ENCODE measurements at places on chromosomes 4 and X. TPM values are rescaled to one million over a fixed set of nuclear protein-coding genes. Genes with fewer than 3 reads are reported as not detected.

The CLDN22 gene
- not detected for total RNA-seq

DNA sequence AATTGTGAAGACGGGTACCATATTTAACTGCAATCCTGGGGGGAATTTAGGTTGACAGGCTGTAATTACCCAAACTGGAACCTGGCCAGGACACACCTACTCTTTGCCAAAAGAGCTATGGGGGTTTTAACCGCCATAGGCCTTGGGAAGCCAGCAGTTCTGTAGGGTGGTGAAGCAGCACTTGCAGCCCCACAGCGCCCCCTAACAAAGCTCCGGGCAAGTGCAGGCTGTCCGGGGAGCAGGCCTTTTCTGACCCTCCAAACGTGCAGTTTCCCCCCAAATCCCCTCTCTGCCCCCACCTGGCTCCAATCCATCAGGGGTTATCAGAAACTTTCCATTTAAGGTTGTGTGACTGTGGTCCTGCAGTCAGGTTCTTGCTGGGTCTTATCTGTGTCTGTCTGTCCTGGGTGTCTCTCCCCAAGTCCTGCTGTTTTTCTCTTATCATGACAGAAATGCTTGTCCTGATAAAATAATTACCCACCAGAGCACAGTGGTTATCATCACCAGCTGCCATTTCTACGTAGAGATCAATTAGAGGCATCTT is 350.9 kb downstream of the MID1IP1 start:
- H3K4me1 ChIP-seq: peaks cover 5% of the 10 kb centered on the region
- H3K4me3 ChIP-seq: no peak overlapping the region
- no peaks in the 10 kb centered on the region for H3K36me3 ChIP-seq
- DNase-seq: no peak

- H3K4me1 ChIP-seq: no peaks in the 10 kb centered on the region
- no peaks in the 10 kb centered on the region for H3K36me3 ChIP-seq
- no peak overlapping the region for H3K4me3 ChIP-seq
- no peaks in the 10 kb centered on the region for H3K27me3 ChIP-seq
Observed at GRCh38 chr4:99447079-99447478, 11.9 kb upstream of the ADH7 start.

The SSX2B gene
- not detected for total RNA-seq

DNA sequence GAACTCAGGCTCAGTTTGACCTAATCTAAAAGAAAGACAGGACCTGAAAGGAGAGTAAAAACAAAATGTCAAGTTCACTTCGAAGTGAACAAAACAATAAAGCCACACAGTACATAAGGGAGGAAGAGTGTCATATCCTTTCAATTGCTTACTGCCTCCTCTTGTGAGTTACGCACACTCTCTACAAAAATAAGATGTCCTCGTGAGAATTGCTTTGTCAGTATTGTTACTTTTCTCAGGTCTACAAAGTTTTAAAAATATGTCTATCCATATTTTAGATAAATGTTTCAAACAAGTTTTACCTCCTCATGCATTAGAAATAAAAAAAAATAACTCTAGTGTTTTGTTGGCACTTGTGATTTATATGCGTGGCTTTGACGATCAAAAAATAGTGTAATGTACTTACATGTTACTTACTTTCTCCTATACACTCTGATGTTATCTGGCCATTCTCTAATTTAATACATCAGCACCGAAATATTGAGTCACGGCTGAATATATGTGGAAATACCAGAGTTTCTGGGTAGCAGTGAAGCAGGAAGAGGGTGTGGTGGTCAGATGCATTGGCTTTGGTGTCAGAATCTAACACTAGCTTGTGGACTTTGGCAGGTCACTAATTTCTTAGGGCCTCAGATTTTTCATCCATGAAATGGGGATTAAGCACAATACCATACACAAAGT is 8.1 kb upstream of the MRPL1 start:
- H3K4me1 ChIP-seq: no peaks in the 10 kb centered on the region
- H3K4me3 ChIP-seq: no peak overlapping the region
- no peaks in the 10 kb centered on the region for H3K36me3 ChIP-seq
- H3K27me3 ChIP-seq: no peaks in the 10 kb centered on the region

The P2RY8 gene
- total RNA-seq: 1.2 TPM

The RASSF6 gene
- not detected for total RNA-seq

The PIM2 gene
- 7.9 TPM for total RNA-seq

DNA sequence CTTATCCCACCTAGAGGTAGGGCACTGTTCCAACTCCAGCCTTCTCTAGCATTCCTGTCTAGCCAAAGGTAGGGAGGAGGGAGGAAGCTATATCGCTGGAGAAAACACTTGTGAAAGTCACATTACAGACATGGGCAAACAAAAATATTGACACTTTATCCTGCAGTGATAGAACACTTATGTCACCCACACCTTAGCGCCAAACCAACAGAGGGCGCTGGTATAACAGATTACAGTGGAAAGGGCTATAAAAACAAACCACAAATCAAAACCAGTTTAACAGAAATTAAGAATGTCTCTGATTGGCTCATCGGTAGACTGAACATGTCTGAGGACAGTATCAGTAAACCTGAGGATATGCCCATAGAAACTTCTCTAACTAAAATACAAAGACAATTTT is 451.3 kb downstream of the TLL1 start:
- no peaks in the 10 kb centered on the region for H3K4me1 ChIP-seq
- no peak overlapping the region for H3K4me3 ChIP-seq
- no peaks in the 10 kb centered on the region for H3K27me3 ChIP-seq
- no peaks in the 10 kb centered on the region for H3K36me3 ChIP-seq
- no peak overlapping the region for H3K27ac ChIP-seq
- DNase-seq: no peak

- H3K27ac ChIP-seq: no peak overlapping the region
- H3K4me1 ChIP-seq: peaks cover 12% of the 10 kb centered on the region
- H3K27me3 ChIP-seq: no peaks in the 10 kb centered on the region
- no peak overlapping the region for H3K4me3 ChIP-seq
Observed at GRCh38 chrX:19747652-19748610, 139.5 kb downstream of the SH3KBP1 start.

The AFM gene
- not detected for total RNA-seq

GRCh38 chr4:4862071-4862551 is 2.6 kb downstream of the MSX1 start:
- H3K4me3 ChIP-seq: no peak overlapping the region
- no peak overlapping the region for H3K27ac ChIP-seq
- peaks cover 93% of the 10 kb centered on the region for H3K27me3 ChIP-seq
- peaks cover 17% of the 10 kb centered on the region for H3K4me1 ChIP-seq
- peaks cover 5% of the 10 kb centered on the region for H3K36me3 ChIP-seq

The NMU gene
- not detected for total RNA-seq

- H3K4me3 ChIP-seq: no peak overlapping the region
- H3K27ac ChIP-seq: no peak overlapping the region
- H3K27me3 ChIP-seq: no peaks in the 10 kb centered on the region
- no peak for DNase-seq
- H3K4me1 ChIP-seq: no peaks in the 10 kb centered on the region
Observed at GRCh38 chrX:150844016-150844415, 54.5 kb downstream of the CD99L2 start.

GRCh38 chr4:169634975-169635374 is 14.6 kb downstream of the CLCN3 start:
- DNase-seq: no peak
- H3K27ac ChIP-seq: no peak overlapping the region
- H3K4me1 ChIP-seq: no peaks in the 10 kb centered on the region
- H3K4me3 ChIP-seq: no peak overlapping the region

- H3K36me3 ChIP-seq: no peaks in the 10 kb centered on the region
- H3K27me3 ChIP-seq: no peaks in the 10 kb centered on the region
- no peak overlapping the region for H3K4me3 ChIP-seq
- no peak overlapping the region for H3K27ac ChIP-seq
- DNase-seq: no peak
Observed at GRCh38 chr4:151143162-151143561, 43.7 kb downstream of the RPS3A start.

The SMIM9 gene
- not detected for total RNA-seq

GRCh38 chr4:154609532-154609931 is 2.9 kb downstream of the FGG start:
- no peak overlapping the region for H3K27ac ChIP-seq
- no peak overlapping the region for H3K4me3 ChIP-seq
- H3K27me3 ChIP-seq: no peaks in the 10 kb centered on the region

DNA sequence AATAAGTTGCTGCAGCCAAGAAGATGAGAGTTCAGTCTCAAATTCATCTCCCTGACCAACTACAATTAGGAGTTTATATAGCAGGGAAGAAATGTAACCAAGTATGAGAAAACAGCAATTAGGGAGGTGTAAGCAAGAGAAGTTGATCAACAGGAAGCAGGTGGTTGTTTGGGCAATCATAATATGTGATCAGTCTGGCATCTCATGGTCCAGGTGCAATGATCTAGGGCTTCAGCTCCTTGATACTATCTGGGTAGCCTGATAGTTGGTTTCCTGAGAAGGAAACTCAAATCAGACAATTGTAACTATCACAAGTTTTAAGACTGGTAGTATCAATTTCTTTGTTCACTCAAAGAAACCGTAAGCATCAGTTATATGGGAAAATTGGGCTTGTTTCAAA is 1574.3 kb upstream of the PABPC4L start:
- no peak for DNase-seq
- H3K36me3 ChIP-seq: no peaks in the 10 kb centered on the region
- H3K4me1 ChIP-seq: no peaks in the 10 kb centered on the region
- no peak overlapping the region for H3K4me3 ChIP-seq
- no peaks in the 10 kb centered on the region for H3K27me3 ChIP-seq

GRCh38 chr4:130288576-130288975 is 1192.6 kb downstream of the C4orf33 start:
- H3K27ac ChIP-seq: no peak overlapping the region
- DNase-seq: no peak
- H3K27me3 ChIP-seq: no peaks in the 10 kb centered on the region
- no peaks in the 10 kb centered on the region for H3K4me1 ChIP-seq

The GABRG1 gene
- total RNA-seq: 9.4 TPM

DNA sequence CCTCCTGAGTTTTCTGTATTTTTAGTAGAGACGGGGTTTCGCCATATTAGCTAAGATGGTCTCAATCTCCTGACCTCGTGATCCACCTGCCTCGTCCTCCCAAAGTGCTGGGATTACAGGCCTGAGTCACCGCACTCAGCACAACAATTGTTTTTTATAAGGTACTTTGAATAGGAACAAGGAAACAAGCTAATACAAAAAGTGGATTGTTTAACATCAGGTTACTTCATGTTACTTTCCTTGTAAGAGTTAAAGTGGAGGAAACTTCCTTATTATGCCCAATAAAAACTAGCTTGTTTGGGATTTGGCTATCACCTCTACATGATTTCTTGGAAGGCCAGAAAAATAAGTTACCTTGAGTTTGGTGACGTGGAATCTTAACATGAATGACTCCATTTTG is 698.7 kb downstream of the CCSER1 start:
- H3K4me3 ChIP-seq: no peak overlapping the region
- no peak for DNase-seq
- H3K27ac ChIP-seq: no peak overlapping the region
- H3K36me3 ChIP-seq: no peaks in the 10 kb centered on the region
- no peaks in the 10 kb centered on the region for H3K4me1 ChIP-seq
- no peaks in the 10 kb centered on the region for H3K27me3 ChIP-seq

- H3K4me3 ChIP-seq: no peak overlapping the region
- H3K27me3 ChIP-seq: no peaks in the 10 kb centered on the region
- H3K36me3 ChIP-seq: no peaks in the 10 kb centered on the region
- no peaks in the 10 kb centered on the region for H3K4me1 ChIP-seq
Observed at GRCh38 chrX:11504234-11504633, 161.5 kb downstream of the ARHGAP6 start.

The MAGEA4 gene
- not detected for total RNA-seq

GRCh38 chrX:13051167-13051528 is 6.7 kb upstream of the FAM9C start:
- no peak overlapping the region for H3K27ac ChIP-seq
- H3K4me1 ChIP-seq: no peaks in the 10 kb centered on the region
- H3K27me3 ChIP-seq: no peaks in the 10 kb centered on the region
- no peak for DNase-seq

DNA sequence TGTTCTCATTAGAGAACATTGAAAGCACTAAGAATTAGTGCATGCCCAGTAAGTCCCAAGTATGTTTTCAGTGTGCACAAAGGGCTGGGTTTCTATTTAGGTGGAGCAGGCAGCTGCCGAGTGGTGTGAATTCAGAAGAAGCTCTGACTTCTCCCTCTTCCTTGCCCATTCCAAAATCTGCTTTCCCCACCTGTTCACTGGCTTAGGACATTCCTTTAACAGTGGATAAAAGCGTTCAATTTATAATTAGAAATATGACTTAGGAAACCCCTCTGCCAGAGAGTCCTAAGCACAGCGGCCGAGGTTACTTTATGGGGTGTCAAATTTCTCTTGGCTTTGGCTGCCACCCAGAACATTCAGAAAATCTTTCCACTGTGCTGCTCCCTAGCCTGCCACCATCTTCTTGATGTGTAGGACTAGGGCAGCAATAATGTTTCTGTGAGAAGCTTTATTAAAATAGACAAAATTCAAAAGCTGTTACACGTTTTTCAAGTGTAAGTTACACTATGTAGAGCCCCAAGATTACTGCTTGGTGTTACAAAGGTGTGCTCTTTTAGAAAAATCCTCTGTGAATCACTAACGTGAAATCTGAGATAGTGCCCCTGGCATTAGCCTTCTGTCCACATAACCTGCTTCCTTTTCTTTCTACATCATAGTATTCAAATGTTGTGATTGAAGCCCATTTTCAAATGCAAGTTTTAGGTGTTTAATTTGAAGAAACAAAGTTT is 191.6 kb upstream of the ANKRD50 start:
- H3K27ac ChIP-seq: no peak overlapping the region
- H3K4me1 ChIP-seq: no peaks in the 10 kb centered on the region
- no peak overlapping the region for H3K4me3 ChIP-seq
- H3K36me3 ChIP-seq: no peaks in the 10 kb centered on the region
- H3K27me3 ChIP-seq: no peaks in the 10 kb centered on the region
- peak; percentile 28 for DNase-seq

Measured in tibial nerve (tissue), 4 donors.